Astrocyte of the hippocampus (primary cell): ENCODE measurements at places on chromosomes 5 and 9.
A peak's percentile ranks its signal among the peaks of the same experiment; 100 is the strongest.

DNA sequence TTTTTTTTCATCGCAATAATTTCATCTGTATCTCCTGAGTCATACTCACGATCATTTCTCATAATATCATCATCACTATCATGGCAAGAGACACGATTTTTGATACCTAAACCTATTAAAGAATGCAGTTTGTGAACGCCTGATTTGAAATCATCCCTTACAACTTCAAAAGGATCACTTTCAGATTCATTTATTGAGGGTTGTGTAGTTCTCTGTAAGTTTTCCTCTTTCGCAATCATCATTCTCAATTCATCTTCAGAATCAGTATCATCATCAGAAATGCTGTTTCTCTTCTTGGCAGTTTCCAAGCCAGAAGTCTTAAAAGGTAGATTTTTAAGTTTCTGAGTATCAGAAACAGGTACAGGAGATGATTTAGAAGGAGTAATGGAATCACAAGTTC, 9.7 kb downstream of the NOL8 start:
- no peak for DNase-seq

GRCh38 chr9:133897675-133898074, 94.4 kb downstream of the VAV2 start:
- no peak for DNase-seq

DNA sequence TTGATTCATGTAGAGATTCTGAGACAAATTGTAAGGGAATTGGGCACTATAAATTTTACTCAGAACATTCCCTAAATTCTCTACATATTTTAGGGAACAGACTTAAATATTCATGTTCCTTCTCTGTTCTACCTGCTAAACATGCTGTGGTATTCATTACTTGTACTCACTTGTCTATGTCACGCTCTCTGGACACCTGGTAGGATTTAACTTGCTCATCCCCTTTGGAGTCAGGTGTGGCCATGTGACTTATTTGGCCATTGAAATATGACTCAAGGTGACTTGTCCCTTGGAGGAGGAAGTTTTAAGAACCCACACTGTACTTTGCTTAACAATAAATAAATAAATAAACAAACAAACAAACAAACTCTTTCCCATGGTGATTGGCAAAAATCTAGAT, 2258.8 kb upstream of the WWC1 start:
- DNase-seq: no peak

DNA sequence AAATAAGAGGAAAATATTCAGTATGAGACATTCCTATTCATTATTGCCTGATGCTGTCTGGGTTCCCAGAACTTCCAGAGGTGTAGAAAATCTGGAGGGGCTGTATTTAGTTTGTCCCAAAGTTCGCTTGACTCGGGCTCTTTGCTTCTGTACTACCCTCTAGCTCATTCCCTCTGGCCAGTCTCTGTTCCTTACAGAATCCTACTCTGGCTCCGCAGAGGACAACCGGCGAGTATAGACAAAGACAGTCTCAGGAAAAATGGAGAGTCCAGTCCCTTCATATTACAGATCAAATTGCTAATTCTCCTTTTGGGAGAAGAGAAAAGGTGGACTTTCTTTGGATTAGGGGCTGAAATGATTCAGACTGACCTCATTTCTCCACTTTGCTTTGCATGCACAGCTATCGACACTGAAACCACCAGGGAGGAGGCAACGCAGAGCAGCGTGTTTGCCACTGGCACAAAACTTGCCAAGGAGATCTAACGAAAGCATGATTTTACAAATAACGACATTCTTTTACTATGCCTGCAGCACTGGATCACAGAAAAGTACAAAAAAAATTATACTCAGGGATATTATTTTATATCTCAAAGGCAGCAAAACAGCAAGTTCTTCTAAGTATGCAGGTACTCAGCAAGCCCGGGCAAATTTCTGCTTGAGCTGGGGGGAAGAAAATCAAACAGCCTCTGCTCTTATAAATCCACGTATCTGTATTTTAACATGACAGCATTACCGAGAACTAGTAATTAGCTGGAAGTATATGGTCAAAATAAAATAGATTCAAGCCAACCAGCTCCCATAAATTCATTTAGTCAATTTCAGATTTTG, 279.7 kb downstream of the NPR3 start:
- no peak for DNase-seq

GRCh38 chr9:97593960-97594359, 39.2 kb downstream of the TSTD2 start:
- DNase-seq: no peak

DNA sequence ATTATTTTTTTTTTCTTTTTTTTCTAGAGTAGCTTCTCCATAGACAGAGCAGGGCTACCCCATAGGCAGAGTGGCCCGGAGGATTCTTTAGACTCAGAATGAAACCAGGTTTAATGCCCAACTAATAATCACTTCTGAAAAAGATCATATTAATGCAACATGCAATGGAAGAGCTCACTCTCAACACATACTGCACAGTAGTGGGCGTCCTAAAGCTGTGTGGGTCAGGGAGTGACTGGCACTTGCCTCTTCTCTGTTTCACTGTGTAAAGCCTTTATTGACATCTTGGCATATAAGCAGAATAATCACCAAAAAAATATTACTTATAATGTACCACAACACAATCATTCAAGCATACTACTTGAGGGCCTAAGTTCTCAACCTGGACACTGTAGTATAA, 11.1 kb downstream of the PWWP2A start:
- DNase-seq: no peak

DNA sequence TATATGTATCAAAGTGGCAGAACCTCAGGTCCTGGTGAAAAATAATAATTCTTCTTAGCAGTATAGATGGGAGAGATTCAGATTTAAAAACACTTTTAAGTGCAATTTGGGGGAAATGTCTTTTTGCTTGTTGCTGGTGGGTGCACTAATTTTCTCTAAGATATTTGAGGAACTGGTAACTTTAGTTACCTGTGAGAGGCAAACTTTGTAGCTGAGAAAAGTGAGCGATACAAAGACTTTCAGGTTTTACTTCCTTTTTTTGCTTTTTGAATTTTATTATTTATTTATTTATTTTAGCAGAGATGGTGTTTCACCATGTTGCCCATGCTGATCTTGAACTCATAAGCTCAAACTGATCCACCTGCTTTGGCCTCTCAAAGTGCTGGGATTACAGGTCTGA, 303.1 kb upstream of the PTGER4 start:
- DNase-seq: no peak

DNA sequence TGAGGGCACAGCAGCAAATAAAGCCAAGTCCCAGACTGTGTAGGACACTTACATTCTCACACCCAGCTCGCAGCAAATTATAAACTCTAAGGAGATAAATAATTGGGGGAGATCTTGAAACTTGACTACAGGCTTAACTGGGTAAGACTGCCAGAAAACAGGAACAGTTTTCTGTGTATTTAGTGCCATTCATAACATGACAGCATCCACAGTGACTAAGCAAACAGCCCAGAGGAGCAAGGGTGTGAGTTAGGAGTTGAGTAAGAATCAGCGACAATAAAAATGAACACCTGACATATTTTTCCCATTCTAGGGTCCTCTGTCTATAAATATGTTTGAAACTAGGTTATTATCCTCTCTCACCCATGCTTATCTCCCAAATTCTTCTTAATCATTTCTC, 370.9 kb upstream of the WWC1 start:
- DNase-seq: no peak

GRCh38 chr9:132044176-132044875, 35.3 kb downstream of the MED27 start:
- DNase-seq: no peak

GRCh38 chr5:154038707-154039457, at the start of the genes FAM114A2 and MFAP3:
Gene FAM114A2, minus strand, starts transcription at chr5:154038910. Its CDS starts 3,957 bp downstream, at chr5:154034953.
Gene MFAP3, plus strand, starts transcription at chr5:154038967. Its CDS starts 10,756 bp downstream, at chr5:154049723.
- DNase-seq: peak; percentile 93
